ENCODE measurements at places on chromosomes 11 and 22.
A peak's percentile ranks its signal among the peaks of the same experiment; 100 is the strongest.

DNA sequence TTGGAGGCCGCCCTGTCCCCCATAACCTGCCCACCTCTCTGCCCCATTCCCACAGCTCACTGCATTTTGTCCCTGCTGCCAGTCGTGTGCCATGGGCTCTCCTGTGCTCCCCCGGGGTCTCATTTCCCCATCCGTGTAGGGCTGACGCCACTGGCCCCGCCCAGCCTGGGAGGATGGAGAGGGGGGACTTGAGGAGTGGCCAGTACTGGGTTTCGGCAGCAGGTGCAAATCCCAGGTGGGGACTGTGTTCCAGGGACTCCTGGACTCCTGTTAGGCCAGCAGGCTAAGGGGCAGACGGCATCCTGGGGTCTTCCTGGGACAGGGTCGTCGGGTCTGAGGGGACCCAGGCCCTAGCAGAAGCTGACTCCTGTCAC is 1.2 kb upstream of the MYO7A start:
- no peak for DNase-seq

- no peak for DNase-seq
Observed at GRCh38 chr11:86977441-86978050, 22.4 kb upstream of the FZD4 start.

DNA sequence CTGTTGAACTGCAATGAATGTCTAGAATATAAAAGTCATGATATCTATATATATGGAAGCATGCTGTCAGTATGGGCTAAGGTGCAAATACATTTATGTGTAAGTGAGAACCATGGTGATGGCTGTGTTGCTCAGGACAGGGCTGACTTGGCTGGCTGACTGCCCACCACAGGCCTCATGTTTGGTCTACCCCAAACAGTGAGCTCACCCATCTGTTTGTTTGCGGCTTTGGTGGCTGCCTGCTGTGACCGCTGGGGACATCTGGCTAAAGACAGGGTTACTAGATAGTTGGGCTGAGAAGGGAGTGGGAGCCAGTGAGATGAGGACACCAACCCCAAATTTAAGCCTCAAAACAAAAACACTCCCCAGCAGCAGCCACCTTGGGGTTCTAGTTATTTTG is 6.3 kb downstream of the CD44 start:
- DNase-seq = no peak

DNA sequence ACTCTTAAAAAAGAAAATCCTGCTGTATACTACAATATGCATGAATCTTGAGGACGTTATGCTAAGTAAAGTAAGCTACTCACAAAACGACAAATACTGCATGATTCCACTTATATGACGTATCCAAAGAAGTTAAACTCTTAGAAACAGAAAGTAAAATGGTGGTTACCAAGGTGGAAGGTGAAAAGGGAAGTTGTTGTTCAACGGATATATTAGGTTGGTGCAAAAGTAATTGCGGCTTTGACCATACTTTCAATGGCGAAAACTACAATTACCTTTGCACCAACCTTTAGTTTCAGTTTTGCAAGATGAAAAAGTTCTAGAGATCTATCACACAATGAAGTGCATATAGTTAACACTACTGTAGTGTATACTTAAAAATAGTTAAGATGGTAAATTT is 101.8 kb downstream of the FAM168A start:
- no peak for DNase-seq

DNA sequence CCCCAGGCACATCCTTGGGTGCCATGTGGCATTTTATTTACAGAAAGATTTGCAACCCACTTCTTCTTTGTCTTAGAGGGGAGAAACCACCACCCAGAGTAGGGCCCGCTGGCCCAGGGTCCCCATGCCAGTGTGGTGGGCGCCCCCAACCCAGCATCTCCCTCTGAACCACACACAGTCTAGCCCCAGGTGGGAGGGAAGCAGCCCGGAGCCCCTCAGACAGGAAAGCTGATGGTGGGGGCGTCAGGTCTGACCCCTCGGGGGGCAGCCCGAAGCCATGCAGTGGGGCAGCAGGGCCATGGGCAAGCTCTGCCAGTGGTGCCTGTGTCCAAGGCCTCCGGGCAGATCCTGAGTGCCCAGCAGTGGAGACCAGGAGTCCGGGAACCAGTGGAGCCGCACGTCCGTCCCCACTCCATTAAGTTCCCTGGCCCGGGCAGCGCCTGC is 11.7 kb downstream of the TRPM5 start:
- DNase-seq = no peak

GRCh38 chr11:8365216-8365941 is 101.7 kb upstream of the LMO1 start:
- DNase-seq = no peak

DNA sequence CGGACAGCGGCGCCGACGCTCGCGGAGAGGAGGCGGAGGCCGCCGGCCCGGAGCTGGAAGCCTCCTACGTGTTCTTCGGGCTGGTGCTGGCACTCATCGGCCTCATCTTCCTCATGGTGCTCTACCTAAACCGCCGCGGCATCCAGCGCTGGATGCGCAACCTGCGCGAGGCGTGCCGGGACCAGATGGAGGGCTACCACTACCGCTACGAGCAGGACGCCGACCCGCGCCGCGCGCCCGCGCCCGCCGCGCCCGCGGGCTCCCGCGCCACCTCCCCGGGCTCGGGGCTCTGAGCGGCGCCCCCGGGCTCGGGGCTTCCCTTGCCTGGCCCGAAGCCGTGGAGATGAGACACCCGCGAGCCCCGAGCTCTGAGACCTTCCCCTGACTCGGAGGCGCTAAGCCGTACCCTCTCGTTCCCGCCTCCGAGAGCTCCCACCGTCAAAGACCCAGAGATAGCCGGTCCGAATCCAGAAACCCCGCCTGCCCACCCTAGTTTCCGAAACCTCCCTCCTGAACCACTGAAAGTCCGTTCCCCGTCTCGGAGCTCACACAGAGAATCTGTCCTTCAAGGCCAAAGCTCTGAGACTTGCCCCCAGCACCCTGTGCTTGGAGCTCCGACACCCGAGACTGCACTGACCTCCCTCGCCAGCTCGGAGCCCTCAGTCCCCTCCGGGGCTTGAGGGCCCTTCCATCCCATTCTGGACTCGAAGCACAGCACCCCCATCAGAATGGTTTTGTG is 1.5 kb downstream of the TPBGL start:
- DNase-seq = no peak

DNA sequence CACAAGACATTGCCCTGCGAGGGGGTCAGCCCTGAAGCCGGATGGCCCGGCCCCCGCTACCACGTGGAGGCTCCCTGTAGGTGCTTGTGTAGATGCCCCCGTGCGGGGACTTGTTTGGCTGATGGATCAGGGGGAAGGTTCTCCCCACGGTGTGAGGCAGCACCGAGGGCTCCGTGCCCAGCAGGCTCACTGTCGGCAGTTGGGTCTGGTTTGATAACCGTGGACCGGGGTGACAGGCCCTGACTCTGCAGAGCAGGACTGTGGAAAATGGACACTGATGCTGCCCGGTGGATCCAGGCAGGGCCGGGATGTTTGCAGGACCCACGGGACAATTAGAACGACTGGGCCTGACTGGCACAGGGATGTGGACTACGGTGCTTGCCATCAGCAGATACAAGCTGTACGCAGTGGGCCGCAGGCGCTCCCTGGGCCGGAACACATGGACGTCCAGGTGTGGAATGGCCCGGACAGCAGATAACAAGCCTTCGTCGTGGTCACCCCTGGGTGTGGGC is 19.0 kb downstream of the KCNQ1 start:
- DNase-seq = no peak

DNA sequence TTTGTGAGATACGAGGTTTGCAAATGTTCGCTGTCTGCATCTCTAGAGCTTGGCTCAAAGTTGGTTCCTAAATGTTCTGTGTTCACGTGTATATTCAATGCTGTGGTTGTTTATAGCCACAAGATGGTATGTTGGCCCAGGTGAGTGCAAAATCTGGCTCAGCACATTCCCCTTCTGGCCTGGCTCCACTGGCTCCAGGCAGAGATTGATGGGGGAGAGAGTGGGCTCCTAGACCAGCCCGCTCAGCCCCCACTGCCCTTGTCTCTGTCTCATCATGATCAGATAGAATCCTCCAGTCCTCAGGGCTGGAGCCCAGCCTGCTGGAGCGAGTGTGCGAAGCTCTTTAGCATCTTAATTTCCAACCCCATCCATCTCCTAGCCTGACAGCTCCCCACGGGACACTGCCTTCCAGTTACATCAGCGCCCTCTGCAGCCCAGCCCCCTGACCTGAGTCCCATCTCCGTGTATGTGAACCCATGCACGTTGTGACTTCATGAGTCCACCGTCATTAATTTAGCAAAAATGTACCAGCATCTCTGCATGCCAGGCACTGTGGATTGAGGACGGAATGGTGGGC is 2.0 kb downstream of the P2RX3 start:
- no peak for DNase-seq

GRCh38 chr11:61969838-61970662 is 2.6 kb upstream of the FTH1 start:
- peak; percentile 94 for DNase-seq

GRCh38 chr11:11267312-11267711 is 85.7 kb downstream of the CSNK2A3 start:
- no peak for DNase-seq

GRCh38 chr11:84465040-84465439 is 1162.1 kb downstream of the DLG2 start:
- DNase-seq = no peak

DNA sequence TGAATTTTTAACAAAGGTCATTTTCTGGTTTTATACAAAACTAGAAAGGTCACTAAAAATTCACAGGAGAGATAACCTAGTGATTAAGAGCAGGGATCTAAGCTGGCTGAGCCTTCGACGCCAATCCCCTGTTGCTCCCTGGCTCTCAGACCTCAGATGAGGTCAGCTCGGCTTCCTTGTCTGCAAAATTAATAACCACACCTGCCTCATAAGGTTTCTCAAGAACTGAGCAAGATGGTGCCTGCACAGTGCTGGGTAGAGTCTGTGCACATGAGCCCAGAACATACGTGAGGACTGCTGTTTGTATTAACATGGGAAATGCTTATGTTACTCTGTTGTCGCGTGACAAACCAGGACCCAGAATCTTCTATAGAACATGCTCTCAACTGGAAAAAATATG is 24.4 kb upstream of the CD5 start:
- DNase-seq = no peak

DNA sequence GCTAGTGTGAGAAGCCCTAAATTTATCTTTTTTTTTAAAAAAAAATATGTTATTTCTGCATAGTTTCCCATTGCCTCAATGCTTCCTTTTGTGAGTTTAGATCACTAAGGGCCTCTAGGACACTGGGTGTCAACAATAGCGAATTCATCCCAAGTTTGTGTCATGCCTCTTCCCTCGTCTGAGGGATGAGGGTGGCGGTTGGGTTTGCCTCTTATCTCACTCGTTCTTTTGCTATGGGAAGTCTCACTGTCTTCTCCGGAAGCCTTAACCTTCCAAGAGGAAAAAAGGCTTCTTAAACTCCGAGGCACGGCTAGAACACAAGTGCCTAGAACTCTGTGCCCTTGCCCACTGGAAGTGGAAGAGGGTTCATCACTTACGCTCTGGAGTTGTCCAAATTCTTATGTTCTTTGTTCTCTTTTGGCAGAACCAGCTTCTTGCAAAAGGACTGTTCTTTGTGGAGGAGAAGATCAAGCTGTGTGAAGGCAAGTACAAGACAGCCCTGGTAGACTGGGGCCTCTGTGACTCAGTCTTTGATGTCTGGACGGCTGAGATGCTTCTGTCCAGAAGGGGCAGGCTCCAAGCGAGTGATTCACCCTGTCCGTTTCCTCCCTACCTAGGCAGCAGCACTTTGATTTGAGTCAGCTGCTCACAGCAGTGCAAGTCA is 78.5 kb downstream of the TRAF6 start:
- peak; percentile 30 for DNase-seq

DNA sequence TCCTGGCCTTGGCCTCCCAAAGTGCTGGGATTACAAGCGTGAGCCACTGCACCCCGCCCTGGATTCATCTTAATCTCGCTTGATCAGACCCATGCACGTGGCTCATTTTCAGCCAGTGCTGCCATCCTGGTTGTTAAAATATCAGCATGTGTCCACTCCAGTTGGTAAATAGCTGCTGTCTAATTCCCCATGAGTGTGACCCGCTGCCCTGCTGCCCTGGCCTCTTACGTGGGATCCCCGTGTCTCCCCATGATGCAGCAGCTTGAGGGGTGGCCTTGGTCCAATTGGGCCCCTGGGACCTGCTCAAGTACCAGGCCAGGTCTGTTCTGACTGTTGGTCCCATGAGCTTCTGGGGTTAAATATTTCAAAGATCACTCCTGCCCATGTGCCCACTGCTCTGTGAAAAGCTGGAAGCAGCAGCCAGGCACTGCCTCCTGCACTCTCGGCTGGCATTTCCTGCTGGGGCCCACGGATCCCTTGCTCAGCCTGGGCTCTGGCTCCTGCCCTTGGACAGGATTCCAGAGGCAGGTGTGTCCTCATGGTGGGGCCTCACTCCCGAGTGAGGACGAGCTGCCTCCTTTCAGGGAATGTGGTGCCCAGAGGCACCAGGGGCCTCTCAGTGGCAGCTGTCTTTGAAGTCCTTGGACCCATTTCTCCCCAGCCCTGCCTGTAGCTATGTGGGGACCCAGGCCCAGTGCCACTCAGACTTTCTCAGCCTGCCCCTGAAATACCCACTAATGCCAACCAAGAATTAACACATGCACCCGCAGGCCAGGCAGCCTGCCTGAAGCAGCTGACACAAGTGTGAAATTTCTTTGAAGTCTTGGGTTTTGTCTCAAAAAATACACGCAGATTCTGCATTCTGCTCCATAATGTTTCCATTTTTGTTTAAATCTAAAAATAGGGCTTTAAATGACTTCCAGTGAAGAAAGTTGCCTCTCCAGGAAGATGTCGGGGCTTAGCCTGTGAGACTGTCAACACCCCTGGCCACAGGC is 38.1 kb upstream of the PRDM11 start:
- DNase-seq = no peak

- DNase-seq = no peak
Observed at GRCh38 chr22:42816336-42816735, 40.7 kb downstream of the ARFGAP3 start.

DNA sequence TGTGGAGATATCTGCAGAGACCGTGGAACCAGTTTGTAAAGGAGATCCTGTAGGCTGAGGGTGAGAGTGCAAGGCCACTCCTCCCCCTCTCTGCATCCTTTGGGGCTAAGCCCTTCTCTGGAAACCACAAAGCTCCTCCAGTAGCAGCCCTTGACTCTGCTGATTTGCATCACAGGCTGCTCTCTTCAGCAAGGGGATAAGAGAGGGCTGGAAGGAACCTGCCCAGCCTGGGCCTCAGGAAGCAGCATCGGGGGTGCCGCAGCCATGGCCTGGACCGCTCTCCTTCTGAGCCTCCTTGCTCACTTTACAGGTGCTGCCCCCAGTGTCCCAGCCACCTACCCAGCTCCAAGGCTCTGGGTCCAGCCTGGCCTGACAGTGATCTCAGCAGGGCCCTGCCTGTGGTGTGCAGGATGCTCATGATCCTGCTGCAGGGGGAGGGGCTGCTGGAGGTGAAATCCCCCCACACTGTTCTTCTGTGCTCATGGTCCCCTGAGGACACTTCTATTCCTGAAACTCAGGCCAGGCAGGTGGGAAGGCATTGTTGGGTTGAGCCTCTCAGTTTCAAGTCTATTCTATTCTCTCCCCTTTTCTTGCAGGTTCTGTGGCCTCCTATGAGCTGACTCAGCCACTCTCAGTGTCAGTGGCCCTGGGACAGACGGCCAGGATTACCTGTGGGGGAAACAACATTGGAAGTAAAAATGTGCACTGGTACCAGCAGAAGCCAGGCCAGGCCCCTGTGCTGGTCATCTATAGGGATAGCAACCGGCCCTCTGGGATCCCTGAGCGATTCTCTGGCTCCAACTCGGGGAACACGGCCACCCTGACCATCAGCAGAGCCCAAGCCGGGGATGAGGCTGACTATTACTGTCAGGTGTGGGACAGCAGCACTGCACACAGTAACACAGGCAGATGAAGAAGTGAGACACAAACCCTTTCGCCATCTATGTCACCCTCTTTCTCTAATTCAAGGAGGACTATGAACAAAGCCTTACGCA is 68.5 kb upstream of the IGLL5 start:
- DNase-seq = no peak

- no peak for DNase-seq
Observed at GRCh38 chr11:113075586-113076095, 114.4 kb downstream of the NCAM1 start.
